ENCODE measurements at places on chromosomes 12 and 14.
A peak's percentile ranks its signal among the peaks of the same experiment; 100 is the strongest.

DNA sequence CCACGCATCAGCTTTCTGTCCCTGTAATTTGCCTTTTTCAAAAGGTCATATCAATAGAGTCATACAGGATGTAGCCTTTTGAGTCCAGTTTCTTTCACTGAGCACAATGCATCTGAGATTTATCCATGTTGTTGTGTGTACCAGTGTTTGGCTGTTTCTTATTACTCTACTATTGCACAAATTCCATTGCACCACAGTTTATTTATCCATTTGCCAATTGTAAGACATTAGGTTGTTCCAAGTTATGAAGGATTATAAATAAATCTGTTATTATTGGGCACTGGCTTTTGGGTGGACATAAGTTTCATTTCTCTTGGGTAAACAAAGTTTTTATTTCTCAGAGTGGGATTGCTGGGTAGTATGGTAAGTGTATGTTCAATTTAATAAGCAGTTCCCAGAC, 68.3 kb upstream of the TBPL2 start:
- no peak for DNase-seq

- DNase-seq = peak; percentile 58
Measured at GRCh38 chr12:14211947-14212387, 153.5 kb upstream of the ATF7IP start.

GRCh38 chr12:18818579-18819268, 80.8 kb downstream of the CAPZA3 start:
- no peak for DNase-seq

DNA sequence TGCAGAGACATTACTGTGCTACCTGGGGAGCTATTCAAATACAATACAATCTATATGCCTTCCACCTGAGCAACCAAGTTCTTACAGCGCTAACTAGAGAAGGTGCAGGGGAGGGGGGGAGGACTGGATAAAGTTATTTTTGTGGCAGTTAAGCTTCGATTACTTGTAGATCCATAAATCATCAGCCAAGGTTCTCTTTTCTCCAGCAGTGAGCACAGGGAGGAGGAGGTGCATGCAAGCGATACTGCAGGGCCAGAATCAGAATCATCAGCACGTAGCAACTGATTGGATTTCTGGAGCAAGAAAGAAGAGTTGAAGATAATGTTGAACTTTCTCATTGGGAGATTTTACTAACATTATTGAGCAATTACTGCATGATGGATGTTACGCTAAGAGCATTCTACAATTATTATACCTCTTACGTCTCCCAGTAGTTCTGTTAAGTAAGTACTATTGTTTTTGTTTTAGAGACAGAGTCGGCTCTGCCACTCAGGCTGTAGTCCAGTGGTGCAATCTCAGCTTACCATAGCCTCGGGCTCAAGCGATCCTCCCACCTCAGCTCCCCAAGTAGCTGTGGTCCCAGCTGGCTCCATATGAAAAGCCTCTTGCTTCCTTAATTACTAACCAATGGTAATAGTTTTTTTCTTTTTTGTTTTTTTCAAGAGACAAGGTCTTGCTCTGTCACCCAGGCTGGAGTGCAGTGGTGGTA, 74.6 kb upstream of the EEA1 start:
- DNase-seq = no peak

- DNase-seq = no peak
Measured at GRCh38 chr12:132403636-132404434, 74.4 kb upstream of the GALNT9 start.

DNA sequence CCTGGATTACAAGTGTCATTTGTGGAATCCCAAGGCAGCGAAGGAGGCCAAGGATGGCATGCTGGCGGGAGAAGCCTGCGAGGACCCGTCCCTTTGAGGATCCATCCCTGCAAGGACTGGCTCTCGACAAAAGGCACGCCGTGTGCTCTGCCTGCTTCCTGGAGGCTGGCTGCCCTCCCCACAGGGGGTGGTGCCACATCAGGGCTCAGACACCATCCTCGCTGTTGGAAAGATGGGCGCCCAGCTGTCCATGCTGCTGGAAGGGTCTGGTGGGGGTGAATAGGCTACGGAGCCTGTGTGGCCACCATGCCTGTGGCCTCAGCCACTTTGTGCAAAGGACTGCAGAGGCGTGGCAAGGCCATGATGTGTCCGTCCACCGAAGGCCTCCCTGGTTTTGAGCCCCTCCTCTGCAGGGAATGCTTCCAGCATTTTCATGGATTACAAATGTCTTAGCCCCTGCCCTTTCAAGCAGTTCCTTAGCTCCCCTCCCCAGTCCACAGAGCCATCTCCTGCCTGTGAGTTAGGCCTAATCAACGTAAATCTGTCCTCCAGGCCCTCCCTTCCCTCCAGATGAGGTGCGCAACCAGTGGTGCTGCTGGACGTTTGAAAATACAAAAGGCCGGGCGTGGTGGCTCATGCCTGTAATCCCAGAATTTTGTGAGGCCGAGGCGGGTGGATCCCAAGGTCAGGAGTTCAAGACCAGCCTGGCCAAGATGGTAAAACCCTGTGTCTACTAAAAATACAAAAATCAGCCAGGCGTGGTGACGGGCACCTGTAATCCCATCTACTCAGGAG, 22.1 kb downstream of the ZBTB42 start:
- no peak for DNase-seq

GRCh38 chr14:67883717-67884116, 64.1 kb downstream of the RAD51B start:
- no peak for DNase-seq

DNA sequence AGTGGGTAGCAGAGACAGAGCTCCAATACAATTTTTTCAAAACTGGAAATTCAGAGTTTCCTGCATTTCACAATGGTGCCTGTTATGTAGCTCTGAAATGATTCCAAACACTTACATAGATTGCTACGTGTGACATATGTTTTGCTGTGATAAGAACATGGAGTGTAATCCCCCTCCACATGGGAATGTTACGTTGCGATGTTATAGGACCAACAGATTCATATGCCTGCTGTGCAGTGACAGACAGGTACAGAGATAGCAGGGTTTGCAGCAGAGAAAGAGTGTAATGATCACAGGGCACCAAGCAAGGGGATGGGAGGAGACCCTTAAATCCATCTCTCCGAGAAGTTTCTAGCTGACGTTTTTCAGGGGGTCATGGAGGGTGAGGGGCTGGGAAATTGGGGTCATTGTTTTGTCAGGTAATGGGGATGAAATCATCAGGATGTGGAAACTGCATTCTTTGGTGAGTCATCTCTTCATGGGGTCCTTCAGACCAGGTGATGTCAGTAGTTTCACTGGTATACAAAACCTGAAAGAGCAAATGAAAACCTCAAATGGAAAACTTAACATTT, 76.6 kb upstream of the OSBPL8 start:
- DNase-seq = no peak

DNA sequence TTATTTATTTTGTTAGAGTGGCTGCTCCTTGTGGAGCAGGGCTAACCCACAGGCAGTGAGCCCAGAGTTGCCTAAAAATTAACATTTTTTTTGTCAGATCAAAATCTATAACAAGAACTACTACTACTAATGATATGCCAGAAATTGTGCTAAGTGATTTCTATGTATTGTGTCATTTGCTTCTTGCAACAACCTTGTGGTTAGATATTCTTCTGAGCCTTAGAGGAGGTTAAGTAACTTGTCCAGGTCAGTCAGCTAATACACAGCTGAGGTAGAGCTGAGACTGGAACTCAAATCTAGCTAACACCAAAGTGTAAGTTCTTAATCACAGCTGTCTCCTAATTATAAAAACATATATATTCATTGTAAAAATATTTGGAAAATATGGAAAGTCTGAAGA, 29.8 kb downstream of the CFL2 start:
- no peak for DNase-seq

GRCh38 chr12:93839064-93839463, 161.9 kb downstream of the CRADD start:
- no peak for DNase-seq

- no peak for DNase-seq
Measured at GRCh38 chr14:69326611-69327010, 66.7 kb downstream of the GALNT16 start.

- peak; percentile 84 for DNase-seq
Measured at GRCh38 chr14:54691525-54692283, 124.8 kb downstream of the SAMD4A start.

DNA sequence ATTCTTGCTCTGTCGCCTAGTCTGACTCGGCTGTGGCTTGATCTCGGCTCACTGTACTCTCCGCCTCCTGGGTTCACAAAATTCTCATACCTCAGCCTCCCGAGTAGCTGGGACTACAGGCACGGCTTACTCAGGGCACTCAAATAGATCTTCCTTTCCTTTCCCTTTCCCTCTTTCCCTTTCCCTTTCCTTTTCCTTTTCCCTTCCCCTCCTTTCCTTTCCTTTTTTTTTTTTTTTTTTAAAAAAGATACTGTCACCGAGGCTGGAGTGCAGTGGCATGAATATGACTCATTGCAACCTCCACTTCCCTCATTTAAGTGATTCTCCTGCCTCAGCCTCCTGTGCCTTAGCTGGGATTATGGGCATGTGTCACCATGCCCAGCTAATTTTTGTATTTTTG, 86.0 kb downstream of the AEBP2 start:
- DNase-seq = no peak

GRCh38 chr12:116294454-116295165, 17.1 kb upstream of the MED13L start:
- no peak for DNase-seq

GRCh38 chr12:82325540-82326336, 32.4 kb downstream of the CCDC59 start:
- no peak for DNase-seq

- no peak for DNase-seq
Measured at GRCh38 chr12:93381161-93381975, 3.6 kb downstream of the NUDT4 start.

GRCh38 chr14:33809396-33809981, 141.4 kb downstream of the EGLN3 start:
- no peak for DNase-seq

DNA sequence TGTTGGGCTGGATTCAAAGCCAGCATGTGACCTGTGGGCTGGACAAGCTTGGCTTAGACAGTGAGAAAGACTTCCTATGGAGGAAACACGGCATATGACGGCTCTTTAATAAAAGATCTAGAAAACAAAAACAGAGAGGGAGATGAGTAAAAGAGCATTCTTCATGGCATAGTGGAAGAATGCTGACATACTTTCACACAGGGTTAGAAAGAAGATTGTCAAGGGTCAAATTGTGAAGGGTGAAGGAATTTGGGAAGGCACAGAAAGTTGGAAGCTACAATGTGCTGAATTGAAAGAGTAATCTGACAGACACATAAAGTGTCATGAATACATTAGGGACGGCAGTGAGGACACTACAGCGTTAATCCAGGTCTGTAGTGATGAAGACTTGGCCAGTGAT, 63.4 kb downstream of the GALNT4 start:
- no peak for DNase-seq

DNA sequence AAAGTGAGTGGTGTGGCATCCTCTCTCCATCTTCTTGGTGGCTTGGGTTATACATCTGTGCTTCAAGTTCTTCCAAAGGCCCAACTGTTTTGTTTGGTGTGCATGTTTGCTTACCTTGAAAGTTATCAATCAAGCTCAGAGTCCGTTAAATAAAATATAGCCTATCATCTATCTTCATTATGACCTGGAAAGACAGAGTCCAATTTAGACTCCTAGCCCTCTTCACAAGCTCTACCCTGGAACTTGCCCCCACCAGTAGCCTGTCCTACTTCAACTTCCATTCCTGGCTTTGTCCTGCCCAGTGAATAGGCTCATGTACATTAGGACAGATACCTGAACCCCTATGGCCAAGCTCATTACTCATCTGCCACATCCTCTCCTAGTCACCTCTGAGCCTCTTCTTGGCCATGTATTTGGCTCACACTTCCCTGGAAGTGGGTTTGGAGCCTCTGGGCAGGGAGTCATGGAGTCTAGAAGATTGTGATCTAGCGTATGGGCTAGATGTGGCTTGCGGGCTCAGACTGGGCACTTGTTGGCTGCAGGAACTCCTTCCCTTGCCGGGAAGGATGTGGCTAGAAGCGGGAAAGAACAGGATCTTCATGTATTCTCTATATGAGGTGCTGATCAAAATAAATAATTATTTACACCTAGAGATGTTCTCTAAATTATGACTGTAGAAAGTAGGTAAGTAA, 6.4 kb upstream of the SSTR1 start:
- DNase-seq = no peak

- no peak for DNase-seq
Measured at GRCh38 chr14:65290830-65291229, 121.7 kb upstream of the FUT8 start.

- DNase-seq = no peak
Measured at GRCh38 chr12:4027412-4027811, 154.2 kb upstream of the PARP11 start.

- DNase-seq = no peak
Measured at GRCh38 chr12:129937426-129937825, 33.6 kb upstream of the TMEM132D start.

GRCh38 chr12:23847857-23848256, 101.6 kb downstream of the SOX5 start:
- no peak for DNase-seq

DNA sequence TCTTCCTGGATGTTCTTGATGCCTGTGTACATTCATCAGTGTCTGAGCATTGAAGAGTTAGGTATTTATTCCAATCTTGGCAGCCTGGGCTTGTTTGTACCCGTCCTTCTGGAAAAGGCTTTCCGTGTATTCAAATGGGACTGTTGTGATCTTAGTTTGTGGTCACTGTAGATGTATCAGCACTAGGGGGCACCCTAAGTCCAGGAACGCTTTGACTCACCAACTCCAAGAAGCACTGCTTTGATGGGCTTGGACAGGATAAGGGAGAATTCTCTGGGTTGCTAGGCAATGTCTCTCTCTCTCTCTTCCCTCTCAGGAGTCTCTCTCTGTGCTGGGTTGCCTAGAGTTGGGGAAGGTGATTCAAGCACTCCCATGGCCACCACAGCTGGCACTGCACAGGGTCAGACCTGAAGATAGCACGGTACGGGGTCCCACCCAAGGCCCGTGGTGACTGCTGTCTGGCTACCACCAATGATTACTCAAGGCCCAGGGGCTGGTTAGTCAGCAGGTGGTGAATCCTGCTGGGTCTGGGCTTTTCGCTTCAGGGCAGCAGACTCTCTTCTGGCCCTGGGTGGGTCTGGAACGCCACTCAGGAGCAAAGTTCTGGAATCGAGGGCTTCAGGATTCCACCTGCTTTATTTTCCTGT, 211.1 kb upstream of the RGS6 start:
- peak; percentile 71 for DNase-seq

DNA sequence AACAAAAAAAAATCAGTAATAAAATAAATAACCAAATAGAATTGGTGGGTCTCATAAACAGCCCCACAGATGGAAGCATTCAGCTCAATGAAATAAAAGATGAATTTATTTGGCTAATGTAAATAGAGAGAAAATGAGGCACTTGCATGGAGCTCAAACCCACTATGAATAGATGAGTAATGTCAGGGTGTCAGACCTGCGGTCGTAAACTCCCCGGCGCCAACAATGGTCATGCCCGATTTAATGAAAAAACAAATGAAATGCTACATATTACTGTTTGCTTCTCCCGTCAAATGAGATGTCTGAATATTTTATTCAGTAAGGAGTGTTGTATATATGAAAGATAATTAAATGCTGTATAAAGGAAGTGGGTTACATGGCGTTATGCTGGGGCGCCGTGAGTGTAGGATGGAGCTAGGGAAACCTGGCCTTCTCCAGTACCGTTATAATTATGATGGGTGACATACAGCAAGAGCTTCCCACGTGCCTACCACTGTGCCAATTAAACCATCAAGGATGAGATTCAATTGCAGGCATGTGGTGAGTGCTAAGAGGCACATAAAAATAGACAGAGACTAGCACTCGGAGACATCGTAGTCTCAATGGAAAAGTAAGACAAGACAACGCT, 648.1 kb downstream of the BCL11B start:
- DNase-seq = no peak
